AG08395 (cell line): ENCODE measurements at places on chromosomes 6 and 20.

DNA sequence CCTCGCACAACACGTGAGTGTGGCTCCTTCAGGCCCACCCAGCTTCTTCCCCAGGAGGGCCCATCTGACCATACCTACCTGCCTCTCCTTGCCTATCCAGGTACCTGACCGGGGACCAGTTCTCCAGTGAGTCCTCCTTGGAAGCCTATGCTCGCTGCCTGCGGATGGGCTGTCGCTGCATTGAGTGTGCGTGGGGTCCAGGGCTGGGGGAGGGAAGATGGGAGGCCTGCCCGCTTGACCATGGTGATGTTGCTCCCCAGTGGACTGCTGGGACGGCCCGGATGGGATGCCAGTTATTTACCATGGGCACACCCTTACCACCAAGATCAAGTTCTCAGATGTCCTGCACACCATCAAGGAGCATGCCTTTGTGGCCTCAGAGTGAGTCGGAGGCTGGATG, 26.5 kb downstream of the PLCG1 start:
- no peak for DNase-seq

GRCh38 chr6:122751326-122751725, 28.2 kb upstream of the FABP7 start:
- no peak for DNase-seq

DNA sequence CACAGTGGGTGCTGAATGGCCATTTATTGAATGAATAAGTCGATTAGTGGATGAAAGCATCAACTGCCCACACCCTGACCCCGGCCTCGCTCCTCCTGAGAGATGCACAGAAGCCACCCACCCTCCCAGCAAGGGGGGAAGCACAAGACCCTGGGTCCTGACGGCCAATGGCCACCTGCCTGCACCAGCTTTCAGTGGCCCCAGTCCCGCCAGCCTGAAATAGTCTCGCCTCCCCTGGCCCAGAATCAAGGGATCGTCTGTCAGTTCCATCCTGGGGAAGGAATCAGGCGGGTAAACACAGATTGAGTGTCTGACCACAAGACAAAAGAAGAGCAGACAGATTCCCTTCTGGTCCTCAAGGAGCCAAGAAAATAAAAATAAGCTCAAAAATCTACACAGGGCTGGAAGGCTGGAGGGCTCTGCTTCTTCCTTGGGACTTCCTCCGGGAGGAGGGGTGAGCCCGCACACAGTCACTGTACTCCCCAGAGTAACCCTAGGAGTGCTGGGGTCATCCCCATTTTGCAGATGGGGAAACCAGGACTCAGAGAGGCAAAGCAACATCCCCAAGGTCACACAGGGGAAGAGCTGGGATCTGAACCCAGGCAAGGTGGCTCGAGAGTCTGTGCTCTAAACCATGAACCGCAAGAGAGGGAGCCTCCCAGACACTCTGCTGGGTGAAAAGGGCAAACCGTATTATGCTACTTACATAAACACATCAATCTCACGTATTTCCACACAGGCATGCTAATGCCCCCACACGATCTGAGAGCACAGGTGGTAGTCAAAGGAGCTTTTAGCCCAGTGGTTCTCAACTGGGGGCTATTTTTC, 7.8 kb downstream of the PREX1 start:
- no peak for DNase-seq

DNA sequence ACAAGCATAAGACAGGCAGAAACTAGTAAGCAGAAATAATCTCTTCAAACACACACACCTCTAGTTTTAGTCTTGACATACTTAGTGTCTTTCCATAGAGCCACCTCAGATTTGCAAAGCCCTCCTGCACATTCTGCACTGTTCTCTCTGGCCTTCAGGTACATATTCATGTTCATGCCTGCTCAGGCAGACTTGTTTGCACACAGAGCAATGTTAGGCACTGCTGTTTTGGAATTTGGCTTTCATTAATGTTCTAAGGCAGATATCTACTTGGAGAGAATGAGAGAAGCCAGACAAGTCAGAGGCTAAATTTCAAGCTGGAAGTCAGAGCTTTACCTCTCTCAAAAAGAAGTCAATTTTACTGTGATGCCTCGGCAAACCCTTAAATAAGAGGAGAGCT, 21.3 kb upstream of the DST start:
- no peak for DNase-seq

- DNase-seq, result no peak
Measured at GRCh38 chr6:90184334-90185298, 112.0 kb downstream of the BACH2 start.

- peak; percentile 54 for DNase-seq
Measured at GRCh38 chr6:136031982-136032381, 180.5 kb downstream of the PDE7B start.

- DNase-seq, result no peak
Measured at GRCh38 chr6:166443166-166443565, 60.4 kb upstream of the MPC1 start.

- DNase-seq, result peak; percentile 75
Measured at GRCh38 chr20:17614176-17614811, 44.4 kb downstream of the DSTN start.

DNA sequence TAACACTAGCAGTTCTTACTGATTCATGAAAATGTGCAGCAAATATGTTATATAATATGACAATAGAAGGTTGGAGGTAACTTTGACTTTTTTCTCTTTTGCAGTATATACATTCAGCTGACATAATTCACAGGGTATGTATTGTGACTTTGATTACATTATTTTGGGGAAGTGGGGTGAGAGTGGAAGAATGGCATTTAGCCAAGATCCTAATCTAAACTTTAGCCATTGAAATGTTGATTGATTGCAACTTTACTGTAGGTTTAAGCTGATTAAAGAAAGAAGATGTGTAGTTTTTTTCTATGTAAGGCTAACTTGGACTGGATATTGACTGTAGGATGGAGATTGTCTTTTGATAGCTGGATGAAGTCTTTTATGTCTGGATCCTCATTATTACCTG, 46.0 kb downstream of the MAPK14 start:
- no peak for DNase-seq

DNA sequence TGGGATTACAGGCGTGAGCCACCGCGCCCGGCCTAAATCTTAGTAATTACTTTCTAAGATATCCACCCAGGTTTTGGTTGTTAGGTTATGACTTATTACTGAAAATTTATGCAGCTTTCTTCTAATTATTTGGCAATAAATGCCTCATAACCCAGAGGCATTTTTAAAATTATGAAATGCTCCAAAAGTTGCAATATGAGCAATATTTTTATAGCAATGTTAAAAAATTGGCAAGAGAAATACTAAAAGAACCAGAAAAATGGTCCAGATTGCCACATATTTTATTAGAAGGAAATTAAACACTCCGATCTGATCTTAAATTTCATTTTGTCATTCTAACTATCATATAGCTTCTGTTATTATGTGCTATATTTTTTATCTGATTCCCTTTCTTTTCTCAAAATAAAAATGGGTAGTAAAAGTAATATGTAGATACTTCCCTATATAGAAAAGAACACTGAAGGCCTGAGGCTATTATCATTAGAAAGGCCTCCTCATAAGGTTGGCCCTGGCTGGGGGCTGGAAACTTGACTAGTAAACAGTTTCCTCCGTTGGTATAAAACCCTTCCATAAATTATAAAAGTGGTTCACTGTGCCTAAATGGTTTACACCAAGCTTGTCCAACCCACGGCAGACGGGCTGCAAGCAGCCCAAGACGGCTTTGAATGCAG, 22.1 kb downstream of the BLOC1S5 start:
- no peak for DNase-seq

- DNase-seq, result no peak
Measured at GRCh38 chr20:17248224-17248623, 21.4 kb downstream of the PCSK2 start.

DNA sequence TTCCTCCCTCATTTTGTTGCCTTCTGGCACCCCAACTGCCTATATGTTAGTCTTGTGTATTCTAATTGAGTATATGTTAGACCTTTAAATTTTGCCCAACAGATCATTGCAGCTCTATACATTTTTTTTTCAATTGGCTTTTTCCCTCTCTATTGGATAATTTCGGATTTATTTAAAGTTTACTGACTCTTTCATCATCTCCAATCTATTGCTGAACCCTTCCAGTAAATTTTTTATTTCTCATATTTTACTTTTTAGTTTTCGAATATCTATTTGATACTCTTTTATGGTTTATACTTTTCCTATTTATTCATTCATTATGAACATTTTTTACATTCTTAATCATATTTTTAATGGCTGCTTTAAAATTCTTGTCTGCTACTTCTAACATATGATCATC, 7.1 kb upstream of the SLC18B1 start:
- DNase-seq, result no peak

DNA sequence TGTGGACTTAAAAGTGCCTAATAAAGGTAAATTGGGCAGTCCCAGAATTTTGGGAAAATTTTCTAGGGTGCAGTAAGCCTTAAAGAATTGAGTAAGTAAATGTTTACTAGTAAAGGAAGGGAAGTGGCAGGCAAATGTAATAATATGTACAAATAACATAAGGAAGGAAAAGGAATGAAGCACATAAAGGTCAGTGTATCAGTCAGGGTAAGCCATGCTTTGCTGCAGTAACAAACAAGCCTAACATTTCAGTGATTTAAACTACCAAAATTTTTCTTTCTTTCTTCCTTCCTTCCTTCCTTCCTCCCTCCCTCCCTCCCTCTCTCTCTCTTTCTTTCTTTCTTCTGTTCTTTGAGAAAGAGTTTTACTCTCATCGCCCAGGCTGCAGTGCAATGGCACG, 117.5 kb downstream of the HAO1 start:
- no peak for DNase-seq

- DNase-seq, result no peak
Measured at GRCh38 chr20:62381202-62381797, 5.6 kb upstream of the RPS21 start.

DNA sequence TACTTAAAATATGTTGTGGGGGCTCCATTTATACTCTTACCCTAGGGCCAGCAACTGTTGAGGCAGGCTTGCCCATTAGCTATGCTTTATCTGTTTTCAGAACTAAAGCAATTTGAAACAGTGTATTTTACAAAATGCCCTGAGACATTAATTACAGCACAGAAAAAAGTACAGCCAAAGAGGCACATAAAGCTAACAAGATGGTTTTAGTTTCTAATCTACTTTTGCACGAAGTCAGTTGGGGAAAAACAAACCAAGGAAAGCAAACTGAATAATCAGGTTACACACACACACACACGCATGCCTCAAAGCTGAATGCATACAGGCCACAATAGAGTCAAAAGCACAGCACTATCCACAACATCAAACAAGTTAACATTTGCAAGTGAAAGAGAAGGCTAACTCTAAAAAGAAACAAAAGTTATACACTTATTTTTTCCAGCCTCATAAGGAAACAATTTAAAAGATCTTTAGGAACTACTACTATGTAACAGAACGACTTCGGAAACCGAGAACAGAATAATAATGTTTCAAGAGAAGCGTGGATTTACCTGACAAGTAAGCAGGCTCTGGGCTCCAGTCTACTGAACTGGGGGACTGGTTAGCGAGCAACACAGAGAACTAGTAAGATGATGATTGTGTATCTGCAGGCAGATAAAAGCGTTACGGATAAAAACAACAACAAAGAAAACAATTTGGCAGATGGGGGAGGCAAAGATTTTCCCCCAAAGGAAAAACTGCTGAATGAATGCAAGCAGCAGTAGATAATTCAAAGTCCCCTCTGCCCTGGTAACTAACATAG, 1.7 kb downstream of the SYCP2 start:
- DNase-seq, result no peak

DNA sequence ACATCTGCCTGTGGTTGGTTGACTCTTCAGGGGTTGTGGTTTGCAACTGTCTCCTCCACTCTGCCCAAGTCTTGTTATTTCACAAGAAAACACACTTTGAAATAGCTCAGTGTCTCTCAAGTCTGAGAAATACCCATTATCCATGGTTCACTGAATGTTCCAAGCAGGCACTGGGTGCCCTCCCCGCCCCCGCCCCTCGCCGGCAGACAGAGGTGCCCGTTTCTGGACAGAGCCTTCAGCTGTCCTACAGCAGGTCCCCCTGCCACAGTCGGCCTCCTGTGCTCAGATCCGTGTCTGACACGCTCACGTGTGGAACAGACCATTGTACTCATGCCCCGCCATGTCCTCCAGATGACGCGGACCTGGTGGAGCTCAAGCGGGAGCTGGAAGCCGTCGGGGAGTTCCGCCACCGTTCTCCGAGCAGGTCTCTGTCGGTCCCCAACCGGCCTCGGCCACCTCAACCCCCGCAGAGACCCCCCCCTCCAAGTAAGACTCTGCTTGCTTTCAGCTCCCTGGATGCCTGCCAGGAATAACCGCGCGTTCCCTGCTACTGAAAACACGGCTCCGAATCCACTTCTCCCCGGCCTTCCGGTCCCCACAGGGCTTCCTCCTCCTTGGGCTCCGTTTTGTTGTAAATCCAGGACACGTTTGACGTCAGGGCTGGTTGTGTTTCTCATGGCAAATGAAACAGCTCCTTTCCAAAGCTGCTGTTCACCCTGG, 81.4 kb downstream of the SERAC1 start:
- DNase-seq, result peak; percentile 86

GRCh38 chr6:100217225-100218012, 223.4 kb upstream of the MCHR2 start:
- DNase-seq, result no peak

- DNase-seq, result peak; percentile 62
Measured at GRCh38 chr6:33314515-33314942, 651 bp upstream of the TAPBP start.

DNA sequence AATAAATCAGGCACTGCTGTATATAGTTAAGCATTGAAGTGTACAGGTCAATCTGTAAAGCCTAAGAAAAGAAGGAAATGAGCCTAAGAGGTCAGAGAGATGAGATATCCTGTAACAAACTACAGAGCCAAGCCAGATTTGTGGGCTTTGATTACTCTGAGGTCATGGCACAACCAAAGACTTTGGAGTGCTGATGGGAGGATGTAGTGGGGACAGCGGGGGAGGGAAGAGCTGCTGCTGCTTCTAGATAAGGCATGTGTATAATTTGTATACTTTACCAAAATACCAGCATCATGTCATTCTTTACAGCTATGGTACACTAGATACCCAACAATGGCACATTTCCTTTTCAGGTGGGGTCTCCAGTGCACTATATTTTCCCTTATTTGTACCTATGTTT, 102.5 kb downstream of the OGFRL1 start:
- no peak for DNase-seq

- no peak for DNase-seq
Measured at GRCh38 chr20:61023612-61024011, 228.4 kb upstream of the CDH4 start.

- DNase-seq, result no peak
Measured at GRCh38 chr6:53233309-53233708, 84.7 kb upstream of the GCM1 start.

- DNase-seq, result no peak
Measured at GRCh38 chr6:42498473-42499128, 46.9 kb upstream of the TRERF1 start.

DNA sequence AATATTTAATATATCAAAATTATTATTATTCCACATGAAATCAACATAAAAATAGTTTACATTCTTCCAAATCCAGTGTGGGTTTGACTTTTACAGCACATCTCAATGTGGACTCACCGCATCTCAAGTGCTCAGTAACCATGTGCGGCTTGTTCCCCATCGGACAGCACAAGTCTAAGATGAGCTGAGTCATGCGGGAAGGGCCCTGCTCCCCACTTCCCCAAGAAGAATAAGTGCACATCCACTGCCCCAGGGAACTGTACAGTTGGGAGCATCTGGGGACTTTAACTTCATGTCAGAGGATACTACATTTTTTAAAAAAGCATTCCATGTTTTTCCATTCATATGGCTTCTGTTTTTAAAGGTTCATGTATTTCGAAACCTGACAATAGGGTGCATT, 325.6 kb downstream of the BTBD3 start:
- DNase-seq, result no peak

GRCh38 chr6:135182071-135183001, 1.2 kb downstream of the MYB start:
- DNase-seq, result no peak

GRCh38 chr6:122059918-122060317, 339.5 kb upstream of the HSF2 start:
- no peak for DNase-seq

- no peak for DNase-seq
Measured at GRCh38 chr20:54350415-54350814, 125.0 kb upstream of the DOK5 start.
